ENCODE measurements at places on chromosomes 7 and 10. TPM values are rescaled to one million over a fixed set of nuclear protein-coding genes. Genes with fewer than 3 reads are reported as not detected.

DNA sequence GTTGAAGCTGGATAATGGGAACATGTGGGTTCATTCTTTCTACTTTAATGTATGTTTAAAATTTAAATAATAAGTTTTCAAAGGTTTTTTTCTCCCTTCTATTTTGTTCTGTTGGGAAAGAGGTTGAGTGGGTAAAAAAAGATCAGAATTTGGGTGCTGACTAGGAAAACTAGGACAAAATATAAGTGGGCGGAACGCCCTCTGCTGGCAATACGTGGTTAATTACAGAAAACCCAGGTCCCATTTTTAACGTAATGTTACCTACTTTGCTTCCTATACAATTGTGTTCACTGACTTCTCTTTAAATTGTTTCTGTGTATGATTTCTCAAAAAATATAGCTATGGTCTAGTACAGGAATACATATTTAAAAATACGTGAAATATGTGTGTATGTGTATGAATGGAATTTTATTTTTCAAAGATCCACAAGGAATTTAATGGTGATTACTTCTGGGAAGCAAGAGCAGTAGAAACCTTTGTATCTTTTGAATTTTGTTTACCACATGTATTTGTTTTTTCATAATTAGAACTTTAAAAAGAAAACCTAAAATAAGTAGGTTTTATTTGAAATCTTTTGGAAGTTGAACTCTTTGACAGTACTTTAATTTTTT is 8.7 kb downstream of the ECD start:
- DNase-seq, result peak; percentile 21

Gene FRMD4A
- 0.31 TPM for total RNA-seq

Gene R3HCC1L
- 20.0 TPM for total RNA-seq

Gene PNLIPRP3
- not detected for total RNA-seq

- no peak for DNase-seq
These were observed 30.6 kb downstream of the MYL10 start for GRCh38 chr7:101598422-101598985.

Gene GSAP
- 1.6 TPM for total RNA-seq

GRCh38 chr7:12327922-12328321 is 75.7 kb downstream of the VWDE start:
- DNase-seq, result no peak

DNA sequence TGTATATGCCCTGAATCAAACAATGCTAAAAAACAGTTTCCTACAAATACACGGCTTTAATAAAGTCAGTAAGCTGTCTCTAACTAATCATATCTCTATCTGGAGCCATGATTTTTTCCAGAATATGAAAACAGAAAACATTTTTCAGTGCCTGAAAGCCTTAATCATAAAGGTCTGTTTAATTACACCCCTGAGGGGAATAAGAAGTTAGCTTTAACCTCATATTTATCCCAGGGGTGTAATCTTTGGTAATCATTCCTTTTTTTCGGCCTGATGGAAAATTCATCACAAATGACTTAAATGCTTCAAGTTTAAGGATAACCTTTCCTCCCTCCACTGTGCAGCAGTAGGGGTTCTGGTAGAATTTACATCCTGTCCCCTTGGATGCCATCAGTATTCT is 124.2 kb downstream of the ATE1 start:
- no peak for DNase-seq

Measured in activated T-helper 1 cell treated with anti-CD3 and anti-CD28 coated beads, Interleukin-12 subunit alpha, Interleukin-12 subunit beta, Interleukin-2, Interleukin-4 antibody, amounts not matched to agents 30 ng/mL and 10 ng/mL and 1 ng/mL, durations not matched to agents 14 hours and 24 hours and 36 hours (primary cell).